ENCODE measurements at places on chromosomes 2 and 18.

- no peak for DNase-seq
Observed at GRCh38 chr2:129730979-129731378, 248.5 kb upstream of the RAB6C start.

GRCh38 chr2:31931916-31932315, 78.9 kb downstream of the MEMO1 start:
- DNase-seq, result no peak

GRCh38 chr18:26662996-26663395, 114.6 kb upstream of the KCTD1 start:
- DNase-seq, result no peak

DNA sequence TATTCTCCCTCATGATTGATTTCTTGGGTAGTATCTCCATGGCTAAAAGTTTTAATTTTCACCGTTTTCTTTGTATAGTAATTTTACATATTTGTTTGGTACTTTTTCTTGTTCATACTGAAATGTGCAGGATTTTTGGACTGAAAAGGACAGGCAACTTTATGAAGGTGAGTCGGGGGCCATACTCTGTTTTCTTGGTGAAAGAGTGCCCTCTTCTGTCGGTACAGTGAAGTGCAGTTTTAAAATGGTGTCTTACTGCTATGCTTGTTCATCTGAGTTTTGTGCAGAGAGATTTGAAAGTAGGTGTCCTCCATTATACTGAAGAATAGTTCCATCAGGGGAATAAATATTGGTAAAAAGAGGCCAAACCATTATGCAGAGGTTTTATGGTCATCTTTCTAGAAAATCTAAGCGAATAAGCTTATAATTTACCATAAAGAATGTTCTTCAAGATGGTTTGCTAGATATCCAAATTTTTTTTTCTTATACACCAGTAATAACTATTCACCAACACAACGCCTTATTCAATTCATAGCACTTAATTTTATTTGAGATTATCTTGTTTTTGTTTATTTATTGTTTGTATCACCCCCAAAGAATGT, 8.7 kb upstream of the SERPINB13 start:
- DNase-seq, result no peak

DNA sequence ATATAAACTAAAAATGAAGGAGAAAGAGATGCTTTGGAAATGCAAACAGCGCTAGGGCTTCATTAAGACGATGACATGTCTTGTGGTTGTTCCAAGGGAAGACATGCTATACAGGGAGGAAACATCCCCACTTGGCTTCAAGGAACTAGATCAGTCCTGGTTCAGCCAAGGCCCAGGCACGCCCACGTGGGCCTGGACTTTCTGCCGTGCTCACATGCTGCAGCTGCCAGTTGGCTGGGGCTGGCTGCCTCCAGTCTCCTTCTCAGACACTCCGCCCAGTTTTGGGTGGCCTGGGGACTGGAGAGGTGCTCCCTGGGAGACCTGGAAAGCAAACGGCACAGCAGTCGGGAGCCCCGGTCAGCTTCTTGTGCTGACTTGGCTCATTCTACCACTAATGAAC, 109.6 kb downstream of the GLI2 start:
- DNase-seq, result no peak

- no peak for DNase-seq
Observed at GRCh38 chr18:31436825-31437224, 10.7 kb upstream of the DSG3 start.

- no peak for DNase-seq
Observed at GRCh38 chr2:117794668-117795067, 19.8 kb upstream of the DDX18 start.

GRCh38 chr2:33680644-33681363, 81.7 kb upstream of the FAM98A start:
- no peak for DNase-seq

GRCh38 chr18:44896846-44897245, 216.2 kb downstream of the SETBP1 start:
- DNase-seq, result peak; percentile 44

DNA sequence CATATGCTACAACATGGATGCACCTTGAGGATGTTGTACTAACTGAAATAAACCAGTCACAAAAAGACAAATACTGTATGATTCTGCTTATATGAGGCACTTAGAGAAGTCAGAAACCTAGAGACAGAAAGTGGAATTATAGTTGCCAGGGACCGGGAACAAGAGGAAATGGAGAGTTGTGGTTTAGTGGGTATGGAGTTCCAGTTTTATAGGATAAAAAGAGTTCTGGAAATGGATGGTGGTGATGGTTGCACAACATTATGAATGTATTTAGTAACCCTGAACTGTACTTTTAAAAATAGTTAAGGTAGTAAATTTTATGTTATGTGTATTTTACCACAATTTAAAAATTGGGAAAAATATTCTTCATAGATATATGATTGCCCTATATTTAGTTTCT, 97.7 kb downstream of the DPP4 start:
- no peak for DNase-seq

DNA sequence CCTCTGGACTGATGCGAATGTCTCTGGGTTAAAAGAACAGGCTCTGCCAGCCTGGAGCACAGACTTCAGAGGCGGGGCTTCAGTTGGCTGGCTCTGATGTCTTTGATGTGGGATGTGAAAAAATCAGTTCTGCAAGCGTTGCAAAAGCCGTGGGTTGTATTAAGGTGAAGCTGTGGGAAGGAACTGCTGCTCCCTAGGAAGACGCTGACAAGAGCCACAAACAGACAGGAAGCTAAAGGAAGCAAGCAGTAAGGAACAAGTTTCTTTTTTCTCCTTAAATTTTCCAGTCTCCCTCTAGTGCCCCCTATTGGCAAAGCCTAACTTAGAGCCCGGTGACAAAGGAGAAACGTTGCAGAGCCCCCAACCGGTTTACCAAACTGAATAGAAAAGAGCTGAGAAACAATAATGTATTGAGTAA, 239.0 kb downstream of the CCDC178 start:
- no peak for DNase-seq

DNA sequence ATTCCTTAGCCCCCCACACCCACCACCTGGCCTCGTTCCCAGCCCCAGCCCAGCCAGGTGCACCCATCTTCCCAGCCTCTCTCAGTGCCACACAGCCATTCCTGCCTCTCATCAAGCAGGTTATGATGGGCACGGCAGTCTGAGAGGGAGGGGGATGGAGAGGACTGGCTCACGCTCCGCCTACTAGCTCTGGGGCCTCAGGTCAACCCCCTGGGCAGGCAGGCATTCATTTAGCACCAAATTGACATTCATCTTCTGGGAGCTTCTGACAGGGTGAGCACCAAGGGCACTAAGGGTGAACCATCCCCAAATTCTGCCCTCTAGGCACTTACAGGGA, 66.2 kb upstream of the FOSL2 start:
- DNase-seq, result no peak

DNA sequence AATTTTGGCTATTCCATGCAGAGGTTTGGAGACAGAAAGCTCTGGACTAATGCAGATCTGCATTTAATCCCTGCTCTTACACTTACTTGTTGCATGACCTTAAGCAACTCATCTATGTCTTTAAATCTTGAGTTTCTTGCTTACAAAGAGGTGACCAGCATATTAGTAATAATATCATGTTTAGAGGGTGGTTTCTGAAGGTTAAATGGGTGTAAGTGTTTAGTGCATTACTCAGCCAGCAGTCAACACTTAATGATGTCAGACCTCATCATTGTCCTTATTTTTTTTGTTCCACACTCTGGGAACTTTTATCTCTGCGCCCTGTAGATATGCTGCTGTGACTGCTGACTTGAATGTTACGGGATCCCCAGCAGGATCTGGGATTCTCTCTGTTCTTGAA, 1.7 kb downstream of the IL1RL1 start:
- no peak for DNase-seq

DNA sequence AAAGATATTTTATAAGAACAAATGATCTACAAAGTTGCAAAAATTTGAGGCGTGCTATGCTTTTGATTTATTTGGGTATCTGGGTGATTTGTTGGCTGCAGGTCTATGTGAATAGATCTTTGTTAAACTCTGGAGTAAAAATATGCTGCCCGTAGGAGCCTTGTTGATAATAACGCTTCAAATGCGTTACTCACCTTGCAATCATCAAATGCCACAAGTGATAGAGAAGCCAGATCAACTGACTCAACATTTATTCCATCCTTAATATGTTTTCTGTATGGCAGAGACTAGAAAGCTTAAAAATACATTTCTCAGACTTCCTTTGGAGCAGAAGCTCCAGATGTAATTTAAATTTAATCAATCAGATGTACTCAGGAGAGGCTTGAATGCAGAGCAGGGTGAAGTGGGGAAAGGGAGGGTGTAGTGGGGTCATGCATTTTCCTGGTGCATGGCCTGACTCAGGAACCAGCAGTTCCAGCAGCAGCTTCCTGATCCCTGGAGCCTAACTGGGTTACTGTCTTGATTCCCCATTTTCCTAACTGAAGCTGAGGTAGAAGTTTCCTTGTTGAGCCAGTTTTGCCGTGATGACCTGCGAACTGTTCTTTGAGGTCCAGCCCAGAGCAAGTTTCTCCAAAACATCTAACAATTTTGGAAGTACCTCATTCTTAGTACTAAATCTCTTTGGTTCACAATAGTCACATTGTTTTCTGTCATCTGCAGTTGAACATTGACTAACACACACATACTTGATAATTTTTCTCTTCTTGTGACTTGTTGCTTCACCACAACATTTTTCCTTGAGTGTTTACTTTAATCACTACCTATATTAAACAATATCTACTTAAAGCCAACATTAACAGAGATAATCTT, 284.7 kb upstream of the CWC22 start:
- DNase-seq, result no peak

GRCh38 chr18:45355944-45356520, 259.2 kb upstream of the SLC14A2 start:
- no peak for DNase-seq

DNA sequence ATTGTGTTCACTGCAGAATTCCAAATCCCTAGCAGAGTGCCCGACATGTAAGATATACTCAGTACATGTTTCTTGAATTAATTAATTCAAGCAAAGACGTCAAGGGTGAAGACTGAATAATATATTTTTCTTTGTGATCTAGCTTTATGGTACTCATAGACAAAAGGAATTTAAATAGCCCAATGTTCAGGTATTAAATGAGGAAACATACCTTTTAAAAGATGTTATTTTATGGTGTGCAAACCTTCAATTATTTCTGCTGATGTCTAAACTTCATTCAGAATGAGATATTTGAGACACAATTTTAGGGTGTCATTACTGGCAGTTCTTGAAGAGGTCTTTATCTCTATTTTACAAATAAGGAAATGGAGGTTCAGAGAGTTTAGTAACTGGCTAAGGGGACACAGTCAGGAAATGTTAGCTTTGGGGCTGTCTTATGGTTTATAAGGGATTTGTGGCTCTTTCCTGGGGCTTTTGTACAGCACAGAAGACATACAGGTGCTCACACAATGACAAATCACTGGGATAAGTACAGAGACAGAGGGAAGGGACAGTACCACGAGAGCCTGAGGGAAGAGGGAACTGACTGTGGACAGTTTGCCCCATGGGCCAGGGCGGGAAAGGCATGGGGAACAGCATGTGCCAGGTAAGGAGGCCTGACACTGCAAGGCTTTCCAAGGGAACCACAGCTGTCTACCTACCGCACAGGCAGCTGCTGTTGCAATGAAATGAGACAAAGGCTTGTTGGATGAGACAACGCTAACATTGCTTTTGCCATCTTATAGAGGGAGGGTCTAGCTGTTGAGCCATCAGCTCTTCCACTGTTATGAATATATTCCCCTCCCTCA, 155.3 kb downstream of the DDX1 start:
- no peak for DNase-seq

- no peak for DNase-seq
Observed at GRCh38 chr2:203383038-203383437, 54.8 kb downstream of the ABI2 start.

- no peak for DNase-seq
Observed at GRCh38 chr2:164511738-164512137, 109.5 kb downstream of the GRB14 start.

- DNase-seq, result no peak
Observed at GRCh38 chr18:79518683-79519128, 123.0 kb downstream of the NFATC1 start.

GRCh38 chr2:96665083-96665569, 22.6 kb downstream of the FER1L5 start:
- no peak for DNase-seq

DNA sequence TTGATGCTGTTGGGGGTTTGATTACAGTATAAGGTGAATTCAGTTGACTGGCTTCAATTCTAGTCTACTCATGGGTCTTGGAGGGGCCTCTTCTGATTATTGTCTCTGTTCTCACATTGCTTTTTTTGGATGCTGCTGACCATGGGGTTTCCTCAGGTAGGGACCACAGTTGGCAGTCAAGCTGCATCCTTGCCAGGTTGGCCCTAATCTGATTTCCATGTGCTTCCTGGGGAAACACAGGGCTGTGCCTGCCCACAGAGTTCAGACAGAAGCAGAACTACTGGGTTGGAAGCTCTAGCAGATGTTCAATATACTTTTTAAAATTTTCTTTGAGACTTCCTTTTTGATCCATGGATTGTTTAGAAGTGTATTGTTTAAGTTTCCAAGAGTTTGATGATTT, 227.3 kb downstream of the XIRP2 start:
- DNase-seq, result no peak

- no peak for DNase-seq
Observed at GRCh38 chr2:85761512-85761944, 7.7 kb downstream of the ATOH8 start.

DNA sequence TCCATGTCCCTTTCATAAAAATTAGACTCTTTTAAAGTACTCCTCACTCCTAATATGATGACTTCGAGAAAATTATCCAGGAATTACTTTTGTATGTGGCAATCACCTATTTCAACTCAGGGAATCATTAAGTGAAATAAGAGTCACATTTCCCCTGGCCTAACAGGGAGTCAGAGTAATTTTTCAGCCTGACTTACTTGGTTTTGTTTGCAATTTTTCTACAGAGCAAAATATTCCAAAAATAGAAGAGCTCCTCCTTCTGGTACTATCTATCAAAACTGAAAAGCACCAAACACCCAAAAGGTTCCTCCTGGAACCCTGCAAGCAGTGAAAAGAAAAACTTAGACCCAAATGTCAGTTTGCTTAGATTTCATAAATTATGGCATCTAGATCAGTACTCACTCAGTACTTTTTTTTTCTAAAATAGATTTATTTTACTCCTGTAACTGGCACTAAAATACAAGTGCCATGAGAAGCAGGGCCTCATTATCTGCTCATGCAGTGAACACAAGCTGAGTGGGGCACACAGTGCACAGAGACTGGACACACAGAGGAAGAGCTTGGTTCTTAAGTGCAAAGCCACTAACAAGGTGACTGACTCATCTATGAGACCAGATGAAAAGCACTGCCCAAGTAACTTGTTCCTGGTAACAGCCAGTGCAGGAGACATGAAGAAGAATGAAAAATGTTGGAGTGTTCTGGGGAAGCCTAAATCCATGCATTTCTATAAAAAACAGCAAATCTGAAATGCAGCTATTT, 28.7 kb downstream of the ACAA2 start:
- no peak for DNase-seq

GRCh38 chr2:73333564-73333963, 40.2 kb upstream of the EGR4 start:
- DNase-seq, result no peak

DNA sequence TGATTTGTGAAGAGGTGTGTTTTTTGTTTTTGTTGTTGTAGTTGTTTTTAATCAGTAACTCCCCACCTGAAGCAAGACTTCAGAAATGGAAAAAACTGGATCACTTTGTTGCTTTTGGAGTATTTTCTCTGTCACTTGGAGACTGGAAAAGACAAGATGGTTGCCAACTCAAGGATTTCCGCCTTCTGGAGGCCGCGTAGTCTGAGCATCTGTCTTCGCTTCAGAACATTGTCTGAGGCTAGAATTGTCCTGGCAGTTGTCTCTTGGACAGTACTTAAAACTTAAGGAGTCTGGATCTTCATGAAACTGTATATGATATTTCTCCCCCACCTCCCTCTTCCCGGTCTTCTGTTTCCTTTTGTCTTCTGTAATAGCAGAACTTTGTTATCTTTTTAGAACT, 67.7 kb downstream of the ARHGAP28 start:
- DNase-seq, result no peak

All from NCI-H1694 (cell line).